ENCODE measurements at places on chromosomes 11 and 22.

DNA sequence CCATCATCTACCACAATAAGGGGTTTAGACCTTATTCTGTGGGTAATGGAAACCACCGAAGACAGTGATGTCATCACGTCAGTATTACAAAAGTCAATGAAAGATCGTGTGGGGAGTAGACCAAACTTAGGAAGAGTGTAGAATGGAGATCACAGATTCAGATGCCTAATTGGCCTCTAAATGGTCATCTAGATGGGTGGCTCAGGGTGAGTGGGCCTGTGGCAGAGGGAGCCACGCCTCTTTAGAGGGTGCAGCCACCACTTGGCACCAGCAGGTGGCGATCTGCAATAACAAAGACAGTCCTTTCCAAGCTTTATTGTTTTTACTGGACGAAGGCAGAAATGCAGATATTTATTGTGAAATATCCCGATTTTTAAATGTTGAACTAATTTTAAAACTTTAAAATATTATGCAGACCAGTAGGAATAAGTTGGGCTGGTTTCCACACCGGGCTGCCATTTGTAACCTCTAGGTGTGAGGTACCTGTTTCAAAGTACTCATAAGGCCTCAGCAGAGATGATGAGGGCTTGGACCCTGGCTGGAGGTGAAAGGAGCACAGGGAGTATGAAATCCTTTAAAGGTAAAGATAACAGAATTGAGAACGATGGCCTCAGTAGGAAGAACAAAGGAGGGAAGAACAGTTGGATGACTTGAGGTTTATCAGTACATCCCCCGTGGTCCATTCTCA, 222.0 kb downstream of the DBX1 start:
- DNase-seq: peak; percentile 29

GRCh38 chr11:108754901-108755625, 90.2 kb downstream of the DDX10 start:
- no peak for DNase-seq

GRCh38 chr11:6637871-6638270, 17.7 kb downstream of the DCHS1 start:
- no peak for DNase-seq

- DNase-seq: no peak
These were observed 14.0 kb downstream of the IGLL1 start for GRCh38 chr22:23565915-23566704.

DNA sequence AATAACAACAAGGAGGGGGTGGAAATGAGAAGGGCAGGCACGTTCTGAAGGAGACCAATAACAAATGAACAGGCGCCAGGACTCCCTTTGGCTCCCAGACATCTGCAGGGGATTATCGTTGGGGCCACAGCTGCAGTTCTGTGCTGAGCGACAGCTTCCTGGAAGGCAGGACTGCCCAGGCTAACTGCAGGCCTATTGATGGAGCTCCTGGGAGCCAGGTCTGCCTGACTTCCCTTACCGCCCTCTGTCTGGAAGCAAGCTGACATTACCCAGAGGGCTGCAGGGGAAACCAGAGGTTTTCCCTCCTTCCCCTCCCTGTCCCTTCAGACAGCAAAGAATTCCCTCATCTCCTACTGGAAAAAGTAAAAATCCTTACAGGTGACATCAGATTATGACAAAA, 5.0 kb downstream of the DRD2 start:
- no peak for DNase-seq

All from stimulated activated CD4-positive, alpha-beta T cell treated with anti-CD3 and anti-CD28 coated beads, Interleukin-2, amount 100 ng/mL, for 48 hours (primary cell).